Right forelimb (tissue), 1 donor: ENCODE measurements at places on chromosomes 2 and 18.
A peak's percentile ranks its signal among the peaks of the same experiment; 100 is the strongest.

DNA sequence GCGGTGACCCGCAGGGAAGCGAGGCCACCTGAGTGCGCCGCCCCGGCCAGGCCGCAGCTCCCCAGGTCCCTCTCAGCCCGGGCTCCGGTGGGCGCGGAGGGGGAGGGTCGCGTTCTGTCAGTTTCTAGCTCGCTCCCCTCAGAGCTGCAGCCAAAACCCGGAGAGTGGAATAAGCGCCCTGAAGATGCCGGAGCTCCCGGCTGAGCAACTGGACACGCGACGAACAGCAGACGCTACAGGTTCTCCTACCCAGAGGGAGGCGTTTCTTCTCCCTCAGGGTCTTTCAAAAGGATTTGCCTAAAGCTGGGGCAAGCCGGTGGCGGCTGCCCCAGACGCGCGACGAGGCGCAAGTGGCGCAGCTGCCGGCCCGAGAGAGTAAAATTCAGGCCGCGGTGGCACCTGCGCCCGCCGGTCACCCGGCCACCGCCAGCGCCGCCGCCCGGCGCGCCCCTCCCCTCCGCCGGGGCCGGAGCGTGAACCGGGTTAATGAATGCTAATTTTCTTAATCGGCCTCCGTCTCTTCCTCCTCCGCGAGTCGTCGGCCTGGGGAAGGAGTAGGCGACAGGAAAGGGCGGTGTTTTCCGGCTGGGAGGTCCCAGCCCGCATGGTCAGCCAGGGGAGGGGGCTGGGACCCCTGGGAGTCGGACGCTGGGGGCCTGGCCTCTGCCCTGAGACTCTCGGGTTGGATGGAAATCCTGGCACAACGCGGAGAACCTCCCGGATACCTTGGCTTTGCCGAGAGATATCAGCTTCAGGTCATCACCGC is 845 bp upstream of the CDC42EP3 start:
- peak; percentile 88 for DNase-seq

- no peak for DNase-seq
Observed at GRCh38 chr2:33560017-33560416, 39.1 kb downstream of the FAM98A start.

GRCh38 chr2:30366199-30366691 is 80.8 kb upstream of the LCLAT1 start:
- DNase-seq: no peak

DNA sequence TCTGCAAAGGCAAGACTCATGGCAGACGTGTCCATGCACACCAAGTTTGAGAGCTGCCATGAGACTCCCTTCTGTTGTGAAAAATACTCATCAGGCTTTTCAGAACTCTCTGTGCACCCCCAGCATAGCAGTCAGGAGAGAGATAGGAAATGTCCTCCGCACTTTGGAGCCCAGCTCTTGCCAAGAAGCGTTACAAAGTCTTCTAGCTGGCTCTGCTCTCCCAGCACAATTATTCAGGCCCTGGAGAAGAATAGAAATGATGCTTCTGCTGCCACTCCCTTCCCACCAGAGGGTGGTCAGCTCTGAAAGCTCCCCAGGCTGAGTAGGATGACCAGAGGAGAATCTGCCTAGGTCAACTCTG is 594.4 kb upstream of the ID2 start:
- DNase-seq: no peak

GRCh38 chr18:75104483-75104882 is 104.5 kb downstream of the PTGR3 start:
- no peak for DNase-seq

DNA sequence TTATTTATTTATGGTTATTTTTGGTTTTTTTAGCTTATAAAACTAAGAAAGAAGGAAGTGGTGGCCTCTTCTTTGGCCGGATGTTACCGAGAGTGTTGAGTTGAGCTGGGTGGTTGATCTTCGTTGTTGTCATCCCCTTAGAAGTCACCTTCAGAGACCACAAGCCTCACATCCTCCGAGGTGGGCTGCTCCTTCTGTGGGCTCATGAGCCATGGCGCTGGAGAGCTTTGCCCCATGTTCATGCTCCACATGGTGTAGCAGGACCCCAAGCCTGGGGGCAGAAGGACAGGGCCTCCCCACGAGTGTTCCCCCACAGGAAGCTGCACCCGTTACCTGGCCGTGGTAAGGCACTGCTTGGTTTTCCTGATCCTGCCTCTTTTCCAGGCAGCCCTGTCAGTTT is 23.4 kb downstream of the SNTG2 start:
- no peak for DNase-seq

DNA sequence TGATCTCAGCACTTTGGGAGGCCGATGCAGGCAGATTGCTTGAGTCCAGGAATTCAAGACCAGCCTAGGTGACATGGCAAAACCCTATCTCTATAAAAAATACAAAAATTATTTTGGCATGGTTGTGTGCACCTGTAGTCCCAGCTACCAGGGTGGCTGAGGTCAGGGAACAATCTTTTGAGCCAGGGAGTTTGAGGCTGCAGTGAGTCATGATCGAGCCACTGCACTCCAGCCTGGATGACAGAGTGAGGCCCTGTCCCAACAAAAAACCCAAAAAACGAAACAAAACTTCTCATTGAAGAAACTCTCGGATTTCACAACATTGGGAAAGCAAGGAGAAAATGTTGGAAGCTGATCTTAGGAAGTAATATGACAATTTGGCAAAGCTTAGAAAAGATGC is 317.3 kb upstream of the MGAT5 start:
- no peak for DNase-seq

DNA sequence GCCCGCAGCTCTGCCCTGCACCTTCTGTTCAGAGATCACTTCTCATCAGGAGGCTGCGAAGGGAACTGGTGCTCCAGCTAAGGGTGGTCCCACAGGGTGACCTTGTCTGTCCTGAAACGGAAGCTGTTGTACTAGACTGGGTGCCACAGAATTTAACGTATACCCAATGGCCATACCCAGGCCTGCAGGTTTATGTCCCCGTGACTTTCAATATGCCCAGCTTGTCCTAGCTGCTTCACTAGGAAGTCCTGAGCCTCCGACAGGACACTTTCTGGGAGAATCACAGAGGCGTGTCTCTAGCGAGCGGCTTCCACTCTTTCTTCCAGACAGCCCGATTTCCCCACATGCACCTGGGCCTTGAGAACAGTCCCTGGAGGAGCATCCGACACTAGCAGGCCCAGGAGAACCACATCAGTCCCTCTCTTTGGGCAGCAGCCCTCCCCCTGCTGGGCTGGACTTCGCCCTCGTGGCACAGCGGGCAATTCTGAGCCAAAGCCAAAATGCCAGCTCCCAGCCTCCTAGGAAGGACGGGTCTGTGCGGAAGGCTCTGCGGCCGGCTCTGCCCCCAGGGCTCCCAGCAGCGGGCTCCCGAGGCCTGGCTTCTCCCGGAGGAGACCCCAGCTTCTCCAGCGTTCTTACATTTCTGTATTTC is 91.9 kb upstream of the OTOS start:
- DNase-seq: no peak

DNA sequence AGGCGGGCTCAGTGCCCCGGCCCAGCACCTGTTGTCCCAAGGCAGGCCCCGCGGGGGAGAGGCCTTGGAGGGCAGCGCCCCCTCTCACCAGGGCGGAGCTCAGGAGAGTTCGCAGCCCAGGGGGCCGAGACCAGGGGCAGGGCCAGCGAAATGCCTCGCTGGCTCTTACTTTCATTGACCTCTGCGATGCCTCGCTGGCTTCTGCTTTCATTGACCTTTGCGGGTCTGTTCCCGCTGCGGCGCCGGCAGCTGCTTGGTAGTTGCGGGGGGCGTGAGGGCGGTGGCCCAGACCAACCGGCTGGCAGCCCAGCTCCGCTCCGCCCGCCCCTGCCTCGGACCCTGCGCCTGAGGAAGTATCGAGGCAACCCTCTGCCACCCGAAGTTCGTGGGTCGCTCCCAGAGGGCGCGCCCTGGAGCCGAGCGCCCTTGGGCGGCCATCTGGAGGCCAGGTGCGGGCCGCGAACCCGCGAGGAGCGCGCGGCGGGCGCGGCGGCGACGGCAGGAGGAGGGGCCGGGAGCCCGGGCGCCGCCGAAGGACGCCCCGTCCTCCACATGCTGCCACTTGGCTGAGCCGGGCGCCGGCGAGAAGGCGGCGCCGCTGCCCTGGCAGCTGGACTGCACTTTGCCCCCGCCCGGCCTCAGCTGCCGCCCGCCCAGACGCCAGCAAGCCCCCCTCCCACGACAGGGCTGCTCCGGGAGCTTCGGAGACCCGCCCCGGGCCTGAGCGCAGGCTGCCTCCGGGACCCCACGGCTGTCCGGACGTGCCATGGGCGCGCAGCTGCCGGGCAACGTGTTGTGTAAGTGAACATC is 118.0 kb upstream of the MSTN start:
- DNase-seq: peak; percentile 77

DNA sequence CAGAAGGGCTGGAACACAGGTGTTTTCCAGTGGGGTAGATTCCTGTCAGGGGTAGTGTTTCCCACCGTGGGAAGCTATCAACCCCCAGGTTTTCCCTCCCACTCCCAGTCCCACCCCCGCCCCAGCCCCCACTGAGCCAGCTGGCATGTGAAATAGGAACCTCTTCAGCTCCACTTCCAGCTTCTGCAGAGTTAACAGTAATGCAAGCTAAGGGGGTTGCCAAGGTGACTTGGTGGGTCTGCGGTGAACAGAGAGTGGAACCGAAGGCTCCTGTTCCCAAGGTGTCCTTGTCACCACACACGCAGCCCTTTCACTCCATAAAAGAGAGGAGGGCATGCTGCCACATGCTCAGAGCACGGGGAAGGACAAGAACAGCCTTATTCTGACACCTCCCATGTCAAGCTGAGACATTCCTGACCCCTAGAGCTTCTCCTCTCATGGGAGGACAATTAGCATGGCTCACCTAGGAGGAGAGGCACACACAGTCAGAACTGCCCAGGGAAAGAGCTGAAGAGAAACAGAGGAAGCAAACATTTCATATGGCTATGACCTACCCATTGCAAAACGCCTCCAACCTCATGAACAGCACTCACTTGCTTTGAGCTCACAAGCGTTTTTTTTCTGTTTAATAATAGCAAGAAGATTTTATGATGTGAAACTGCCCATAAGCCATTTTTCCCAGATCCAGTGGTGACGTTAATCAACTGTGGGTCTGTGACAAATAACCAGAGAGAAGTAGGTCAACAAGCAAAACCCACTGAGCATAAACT is 39.8 kb upstream of the TBC1D8 start:
- DNase-seq: no peak

GRCh38 chr2:2232167-2232566 is 98.9 kb downstream of the MYT1L start:
- no peak for DNase-seq

DNA sequence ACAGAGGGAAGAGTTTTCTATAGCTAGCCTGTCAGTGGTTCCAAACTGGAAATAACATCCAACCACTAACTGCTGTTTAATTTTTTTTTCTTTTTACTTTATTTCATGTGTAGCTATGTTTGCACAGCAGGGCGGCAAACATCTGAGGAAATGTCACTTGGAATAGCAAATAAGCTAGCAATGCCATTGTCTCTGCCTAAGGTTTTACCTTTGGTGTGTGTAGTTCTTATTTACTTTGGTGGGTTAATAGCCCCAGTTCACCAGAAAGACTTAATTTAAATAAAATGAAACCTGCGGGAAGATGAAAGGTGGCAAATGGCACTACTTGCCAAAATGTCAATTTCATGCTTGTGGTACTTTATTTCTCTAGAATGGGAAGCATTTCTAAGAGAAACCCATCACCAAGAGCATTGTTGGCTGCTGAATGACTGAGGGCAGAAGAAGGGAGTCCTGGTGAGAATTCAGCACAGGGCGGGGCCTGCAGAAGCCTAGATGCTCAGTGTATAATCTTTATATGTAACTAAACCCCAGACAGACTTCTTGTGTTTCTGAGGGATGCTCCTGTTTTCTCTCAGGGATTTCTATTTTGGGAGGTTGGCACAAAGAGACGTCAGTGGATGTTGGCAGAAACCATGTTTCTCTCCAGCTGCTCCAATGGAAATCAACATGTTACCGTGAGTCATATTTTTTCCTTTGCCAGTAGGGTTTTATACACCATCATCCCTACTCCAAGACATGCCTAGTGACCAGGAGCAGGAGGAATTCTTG is 300.4 kb upstream of the NT5C1B start:
- no peak for DNase-seq

DNA sequence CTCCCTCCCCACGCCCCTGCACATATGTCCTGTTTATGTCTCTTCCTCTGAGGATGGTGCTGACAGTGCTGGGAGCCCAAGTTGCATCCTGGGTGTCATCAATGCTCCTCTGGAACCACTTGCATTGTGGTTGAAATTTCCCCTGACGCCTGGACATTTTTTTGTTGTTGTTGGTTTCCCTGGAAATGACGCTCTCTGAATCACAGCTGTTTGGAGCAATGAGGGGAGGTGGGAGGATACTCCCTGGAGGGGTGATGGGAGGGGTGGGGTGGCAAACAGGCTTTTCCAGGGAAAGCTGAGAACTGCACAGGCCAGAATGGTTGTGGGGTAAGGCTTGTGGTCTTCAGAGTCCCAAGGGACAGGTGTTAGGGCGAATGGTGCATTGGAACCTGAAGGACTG is 29.6 kb downstream of the CELF4 start:
- DNase-seq: no peak

- no peak for DNase-seq
Observed at GRCh38 chr2:49371128-49371701, 216.9 kb upstream of the FSHR start.

DNA sequence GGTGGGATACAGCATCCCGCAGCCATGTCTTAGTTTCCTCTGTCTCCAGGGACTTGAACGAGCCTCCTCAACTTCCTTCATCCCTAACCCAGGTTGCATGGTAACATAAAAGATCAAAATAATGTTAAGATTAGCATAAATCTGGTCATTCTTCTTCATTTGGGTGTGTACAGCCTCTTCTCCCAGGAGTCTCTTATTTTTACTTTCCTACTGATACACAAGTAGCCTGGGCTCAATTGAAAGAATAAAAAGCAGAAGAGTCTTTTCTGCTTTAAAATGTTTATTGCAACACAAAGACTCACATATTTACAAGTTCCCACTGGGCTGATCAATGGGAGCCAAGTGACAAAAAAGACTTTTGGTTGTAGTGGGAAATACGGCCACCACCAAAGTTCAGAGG is 137.9 kb upstream of the PID1 start:
- no peak for DNase-seq

DNA sequence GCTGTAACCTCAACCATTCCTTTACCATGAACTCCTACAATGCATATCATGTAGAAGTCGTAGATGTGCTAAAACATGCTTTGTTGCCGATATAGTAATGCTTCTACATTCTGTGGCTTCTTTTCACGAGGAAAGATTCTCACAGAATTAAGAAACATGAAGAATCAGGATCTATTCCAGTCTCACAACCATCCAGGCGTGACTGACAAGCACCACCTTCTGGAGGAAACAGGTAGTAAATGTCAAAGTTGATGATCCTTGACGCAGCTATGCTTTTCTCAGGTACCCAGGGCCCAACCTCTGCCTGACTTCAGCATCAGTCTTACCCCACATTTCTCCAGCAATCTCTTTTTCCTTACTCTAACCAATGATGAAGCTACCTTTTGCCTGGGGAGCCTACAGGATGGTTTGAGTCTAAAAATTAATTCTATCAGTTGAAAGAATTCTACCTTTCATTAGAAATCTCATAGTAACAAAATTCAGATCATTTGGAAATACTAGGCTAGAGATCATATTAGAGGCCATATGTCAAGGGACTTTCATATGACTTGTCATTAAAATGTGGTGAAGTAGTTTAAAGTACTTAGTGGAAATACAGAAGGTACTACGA is 123.3 kb upstream of the RND3 start:
- no peak for DNase-seq
